ENCODE measurements at places on chromosomes 4 and X.

DNA sequence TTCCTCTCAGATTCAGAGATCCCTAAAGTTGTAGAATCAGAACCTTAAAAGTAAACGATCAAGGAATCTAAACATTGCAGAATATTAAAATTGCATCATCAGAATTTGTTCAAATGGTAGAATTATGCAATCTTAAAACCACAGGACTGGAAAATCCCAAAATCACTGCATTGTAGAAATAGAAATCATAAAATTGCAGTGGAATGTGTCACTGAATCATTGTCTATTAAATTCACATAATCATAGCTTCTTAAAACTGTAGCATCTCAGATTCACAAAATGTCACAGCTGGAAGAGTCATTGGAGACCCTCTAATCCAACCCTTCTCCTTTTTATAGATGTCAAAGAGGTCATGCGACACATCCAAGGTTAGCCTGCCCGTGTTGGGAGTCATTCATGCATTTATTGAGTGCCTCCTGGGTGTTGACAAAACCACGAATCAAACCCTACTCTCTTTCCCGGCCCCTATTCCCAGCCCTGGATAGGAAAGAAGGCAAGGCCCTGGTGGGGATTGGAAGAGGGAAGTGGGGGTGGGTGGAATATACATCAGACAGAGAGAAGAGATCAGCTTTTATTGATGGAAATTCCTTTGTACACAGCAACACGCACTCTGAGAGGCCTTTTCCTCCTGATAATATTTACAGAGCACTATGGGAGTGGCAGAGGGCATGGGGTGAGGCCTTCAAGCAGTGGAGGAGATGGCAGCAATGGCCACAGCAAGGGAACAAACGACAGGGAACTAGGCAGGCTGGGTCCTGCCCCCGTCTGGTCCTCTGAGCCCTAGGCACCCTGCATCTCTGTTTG, 15.4 kb downstream of the IQSEC2 start:
- DNase-seq, result no peak

GRCh38 chrX:13389501-13389900, 69.6 kb upstream of the ATXN3L start:
- no peak for DNase-seq

- no peak for DNase-seq
These were observed 54.7 kb upstream of the PRDM8 start for GRCh38 chr4:80142394-80143306.

DNA sequence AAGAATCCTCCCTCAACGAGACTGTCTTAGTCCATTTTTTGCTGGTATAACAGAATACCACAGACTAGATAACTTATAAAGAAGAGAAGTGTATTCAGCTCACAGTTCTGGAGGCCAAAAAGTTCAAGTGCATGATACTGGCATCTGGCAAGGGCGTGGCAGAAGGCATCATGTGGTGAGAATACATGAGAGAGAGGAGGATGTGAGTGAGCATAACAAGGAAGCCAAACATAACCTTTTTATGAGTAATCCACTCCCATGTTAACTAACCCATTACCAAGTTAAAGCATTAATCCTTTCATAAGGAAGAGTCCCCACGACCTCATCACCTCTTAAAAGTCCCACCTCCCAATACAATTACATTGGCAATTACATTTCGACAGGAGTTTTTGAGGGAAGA, 504.6 kb downstream of the IQCM start:
- no peak for DNase-seq

DNA sequence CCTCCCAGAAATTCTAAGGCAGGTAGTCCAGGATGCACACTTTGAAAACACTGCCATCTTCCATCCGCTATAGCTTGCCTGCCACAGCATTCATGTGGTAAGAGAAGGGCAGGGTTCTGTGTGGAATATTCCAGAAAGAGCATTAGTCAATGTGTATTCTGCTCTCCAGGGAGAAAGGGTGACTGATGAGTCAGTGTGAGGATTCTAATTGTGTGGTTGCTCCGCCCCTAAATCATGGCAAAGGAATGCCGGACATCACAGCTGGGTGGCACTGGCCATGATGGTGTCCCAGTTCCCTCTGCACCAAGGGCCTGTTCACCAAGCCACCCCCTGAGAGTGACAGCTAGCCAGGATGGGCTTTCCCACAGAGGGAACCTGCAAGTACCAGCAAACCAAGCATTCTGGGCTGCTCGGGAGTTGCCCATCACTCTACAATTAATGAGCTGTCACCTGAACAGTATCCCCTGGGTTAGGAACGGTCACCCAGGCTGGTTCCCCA, 9.5 kb downstream of the IDS start:
- no peak for DNase-seq

DNA sequence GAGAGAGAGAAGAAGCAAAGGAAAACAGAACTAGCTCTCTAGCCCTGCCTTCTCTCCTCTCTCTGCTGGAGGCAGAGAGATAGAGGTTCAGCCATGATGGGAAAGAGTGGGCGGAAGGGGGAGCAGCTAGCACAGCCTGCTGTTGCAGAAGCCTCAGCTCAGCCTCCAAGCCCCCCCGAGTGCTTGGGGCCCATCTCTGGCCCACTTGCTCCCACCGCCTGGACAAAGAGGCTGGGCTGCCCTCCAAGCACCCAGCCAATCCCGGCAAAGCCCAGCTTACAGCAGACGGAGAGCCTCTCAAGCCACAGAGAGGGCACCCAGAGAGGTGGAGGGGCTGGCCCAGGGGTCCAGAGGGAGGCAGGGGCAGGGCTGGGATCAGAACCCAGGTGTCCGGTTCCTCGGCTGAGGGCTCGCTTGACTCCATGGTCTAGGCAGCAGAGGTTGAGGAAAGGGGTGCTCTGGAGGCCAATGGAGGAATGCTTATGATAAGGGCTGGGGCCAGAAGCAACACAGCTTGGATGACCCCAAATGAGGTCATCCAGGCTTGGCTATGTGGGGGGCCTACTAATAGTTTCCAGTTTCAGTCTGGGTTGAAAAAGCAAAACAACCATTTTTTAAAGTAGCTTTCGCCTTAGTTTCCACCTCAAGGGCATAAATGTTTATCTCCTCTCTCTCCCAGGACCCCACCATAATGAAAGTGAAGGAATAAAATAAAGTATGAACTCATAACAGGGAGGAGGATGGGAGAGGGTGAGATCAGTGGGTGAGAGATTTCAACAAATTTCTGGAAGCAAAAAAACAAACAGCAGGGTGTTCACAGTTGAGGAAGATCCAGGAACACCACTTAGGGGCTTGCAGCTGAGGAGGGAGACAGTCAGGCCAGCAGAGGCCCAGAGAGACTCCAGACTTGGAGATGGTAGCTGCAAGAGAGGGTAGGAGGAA, 24.9 kb upstream of the IQSEC2 start:
- DNase-seq, result no peak

DNA sequence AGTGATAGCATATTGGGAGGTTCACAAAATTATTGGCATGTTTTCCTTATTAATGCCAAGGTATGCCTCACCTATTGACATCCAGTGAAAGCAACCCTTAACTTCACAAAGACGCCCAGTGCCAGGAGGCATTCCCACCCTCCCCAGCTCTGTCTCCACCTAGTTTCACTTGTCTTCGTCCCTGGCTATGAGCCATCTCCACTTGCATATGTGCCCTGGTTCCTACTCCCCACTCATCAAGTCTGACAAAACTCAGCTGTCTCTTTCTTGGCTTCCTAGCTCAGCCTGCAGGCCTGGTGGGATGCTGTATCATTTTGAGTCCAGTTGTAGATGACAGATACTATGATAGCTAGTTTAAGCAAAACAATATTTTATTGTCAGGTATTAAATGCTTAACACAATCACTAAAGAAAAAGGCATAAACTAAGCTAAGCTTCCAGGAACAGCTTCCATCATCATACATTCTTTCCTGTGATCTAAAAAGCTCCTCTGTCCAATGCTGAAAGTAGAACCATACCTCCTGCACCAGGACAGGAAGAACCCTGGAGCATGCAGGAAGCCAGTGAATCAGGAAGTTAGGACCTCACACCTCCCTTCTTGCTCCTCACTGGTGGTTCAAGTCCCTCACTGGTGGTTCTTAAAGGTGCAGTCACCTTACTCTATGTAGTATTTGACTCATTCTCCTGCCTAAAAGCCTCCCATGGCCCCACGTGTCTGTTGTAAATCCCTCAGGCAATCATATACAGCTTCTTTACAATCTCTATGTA, 410.3 kb upstream of the RASGEF1B start:
- DNase-seq, result no peak

DNA sequence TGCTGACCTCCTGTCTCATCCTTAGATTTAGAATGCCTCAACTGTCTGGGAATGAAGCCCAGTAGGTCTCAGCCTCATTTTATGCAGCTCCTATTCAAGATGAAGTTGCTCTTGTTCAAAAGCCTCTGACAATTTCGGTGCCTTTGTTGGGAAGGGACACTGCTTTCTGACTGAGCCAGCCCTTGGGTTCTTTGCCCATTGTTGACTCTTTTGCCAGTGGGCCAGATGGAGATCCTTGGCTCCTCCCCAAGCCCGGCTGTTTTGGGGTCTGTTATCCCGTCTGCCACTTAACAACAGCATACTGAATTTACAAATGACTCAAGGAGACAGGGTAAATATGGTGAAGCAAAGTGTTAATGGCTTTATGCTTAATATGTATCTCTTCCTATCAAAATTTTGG, 58.3 kb upstream of the PRKX start:
- no peak for DNase-seq

GRCh38 chr4:73674451-73674919, 54.2 kb upstream of the RASSF6 start:
- no peak for DNase-seq

All from activated CD4-positive, alpha-beta T cell treated with anti-CD3 and anti-CD28 coated beads, Interleukin-2, amount 50 U/mL, for 4 hours (primary cell).